Skeletal muscle tissue (tissue), 5 donors: ENCODE measurements at places on chromosomes 16 and 17. TPM values are rescaled to one million over a fixed set of nuclear protein-coding genes. Genes with fewer than 3 reads are reported as not detected.

TEDC2 gene
- total RNA-seq, result 2.6 TPM

TBX6 gene
- not detected for total RNA-seq

VAT1L gene
- total RNA-seq, result 5.2 TPM

PDILT gene
- not detected for total RNA-seq

KRTAP2-2 gene
- total RNA-seq, result not detected

EVI2B gene
- 0.52 TPM for total RNA-seq

ZNF646 gene
- total RNA-seq, result 9.4 TPM

SLC5A11 gene
- total RNA-seq, result not detected

KRT222 gene
- 0.52 TPM for total RNA-seq

KRTAP4-4 gene
- total RNA-seq, result not detected

ZG16 gene
- not detected for total RNA-seq

PPP1R1B gene
- total RNA-seq, result 3.1 TPM

SPATA22 gene
- 2.1 TPM for total RNA-seq

RHBDL1 gene
- total RNA-seq, result under 0.01 TPM

KRT15 gene
- not detected for total RNA-seq

SOX8 gene
- 26.1 TPM for total RNA-seq

CIAO2B gene
- total RNA-seq, result 95.0 TPM

OR4D1 gene
- not detected for total RNA-seq

CETP gene
- 3.1 TPM for total RNA-seq

CTRB1 gene
- not detected for total RNA-seq

OSGIN1 gene
- 0.52 TPM for total RNA-seq

SOCS1 gene
- total RNA-seq, result 1.0 TPM

KRTAP9-4 gene
- total RNA-seq, result not detected

ACSM2A gene
- total RNA-seq, result not detected

IGSF6 gene
- 3.1 TPM for total RNA-seq

SLC35B1 gene
- total RNA-seq, result 48.0 TPM

ASGR1 gene
- total RNA-seq, result 1.0 TPM

ADAM11 gene
- 0.52 TPM for total RNA-seq

MAF gene
- total RNA-seq, result 17.2 TPM

ITGAD gene
- under 0.01 TPM for total RNA-seq

JUP gene
- 24.5 TPM for total RNA-seq

ALDH3A1 gene
- total RNA-seq, result not detected

DPEP3 gene
- not detected for total RNA-seq

ST6GALNAC1 gene
- not detected for total RNA-seq

SDR42E1 gene
- total RNA-seq, result 0.52 TPM

KRT14 gene
- total RNA-seq, result 1.0 TPM

AARS1 gene
- total RNA-seq, result 65.8 TPM
